ENCODE measurements at places on chromosomes 1 and 21. TPM values are rescaled to one million over a fixed set of nuclear protein-coding genes. Genes with fewer than 3 reads are reported as not detected.
A peak's percentile ranks its signal among the peaks of the same experiment; 100 is the strongest.

- H3K27ac ChIP-seq: no peak overlapping the region
- peaks cover 5% of the 10 kb centered on the region for H3K36me3 ChIP-seq
- no peak overlapping the region for H3K4me3 ChIP-seq
- H3K27me3 ChIP-seq: no peaks in the 10 kb centered on the region
- no peak for DNase-seq
Measured at GRCh38 chr1:229452956-229453801, 19.3 kb upstream of the ACTA1 start.

DNA sequence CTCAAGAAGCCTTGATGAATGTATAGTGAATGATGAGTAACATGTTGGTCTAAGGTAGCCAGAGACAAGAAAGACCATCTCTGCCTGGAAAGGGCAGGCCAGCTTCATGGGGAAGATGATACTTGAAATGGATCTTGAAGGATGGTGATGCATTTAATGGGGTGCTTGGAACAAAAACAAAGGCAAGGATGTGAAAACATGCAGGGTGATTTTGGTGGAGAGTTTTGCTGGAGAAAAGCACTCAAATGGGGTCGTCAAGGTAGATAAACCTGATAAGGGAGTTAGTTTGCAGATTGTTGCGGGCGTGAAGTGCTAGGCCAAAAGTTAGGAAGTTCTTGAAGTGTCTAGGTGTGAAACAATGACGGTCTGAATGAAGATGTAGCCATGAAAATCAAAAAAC lies 205.4 kb downstream of the HLX start:
- H3K4me1 ChIP-seq: no peaks in the 10 kb centered on the region
- no peak overlapping the region for H3K4me3 ChIP-seq
- peaks cover 6% of the 10 kb centered on the region for H3K27me3 ChIP-seq
- no peak for DNase-seq
- H3K36me3 ChIP-seq: no peaks in the 10 kb centered on the region

GRCh38 chr1:208848854-208849253 lies 604.7 kb upstream of the PLXNA2 start:
- H3K36me3 ChIP-seq: no peaks in the 10 kb centered on the region
- no peaks in the 10 kb centered on the region for H3K4me1 ChIP-seq
- no peak overlapping the region for H3K4me3 ChIP-seq
- peaks cover 2% of the 10 kb centered on the region for H3K27me3 ChIP-seq
- no peak overlapping the region for H3K27ac ChIP-seq

GRCh38 chr1:213154056-213154685 lies 103.1 kb downstream of the RPS6KC1 start:
- peaks cover 44% of the 10 kb centered on the region for H3K36me3 ChIP-seq
- no peak for DNase-seq
- no peak overlapping the region for H3K4me3 ChIP-seq
- H3K27me3 ChIP-seq: no peaks in the 10 kb centered on the region

ACTN2 gene
- total RNA-seq: 0.91 TPM

TRIM17 gene
- 6.3 TPM for total RNA-seq

DNA sequence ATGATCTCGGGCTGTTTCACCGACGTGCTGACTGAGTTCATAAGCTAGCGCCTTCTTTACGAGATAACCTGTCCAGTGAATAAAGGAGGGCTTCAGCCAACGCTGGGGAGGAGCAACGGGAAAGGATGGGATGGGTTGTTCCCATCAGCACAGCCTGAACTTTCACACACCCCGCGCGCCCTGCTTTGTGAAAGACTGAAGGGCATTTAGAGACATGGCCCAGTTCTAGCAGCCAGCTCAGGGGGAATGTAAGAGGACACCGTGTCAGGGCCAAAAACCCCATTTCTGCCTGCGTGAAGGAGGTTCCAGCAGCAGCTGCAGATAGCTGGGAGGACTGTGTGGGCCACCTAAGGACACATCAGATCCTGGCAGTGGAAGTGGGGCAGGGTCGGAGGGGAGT lies 255.1 kb upstream of the RAB4A start:
- peaks cover 32% of the 10 kb centered on the region for H3K27me3 ChIP-seq
- no peak overlapping the region for H3K27ac ChIP-seq
- no peak overlapping the region for H3K4me3 ChIP-seq
- no peak for DNase-seq
- no peaks in the 10 kb centered on the region for H3K36me3 ChIP-seq

GRCh38 chr1:14872762-14873161 lies 274.3 kb downstream of the KAZN start:
- H3K36me3 ChIP-seq: no peaks in the 10 kb centered on the region
- no peak for DNase-seq

GRCh38 chr1:21165646-21166045 lies 11.1 kb downstream of the EIF4G3 start:
- DNase-seq: no peak
- no peak overlapping the region for H3K27ac ChIP-seq
- H3K4me3 ChIP-seq: no peak overlapping the region
- peaks cover 8% of the 10 kb centered on the region for H3K4me1 ChIP-seq

DNA sequence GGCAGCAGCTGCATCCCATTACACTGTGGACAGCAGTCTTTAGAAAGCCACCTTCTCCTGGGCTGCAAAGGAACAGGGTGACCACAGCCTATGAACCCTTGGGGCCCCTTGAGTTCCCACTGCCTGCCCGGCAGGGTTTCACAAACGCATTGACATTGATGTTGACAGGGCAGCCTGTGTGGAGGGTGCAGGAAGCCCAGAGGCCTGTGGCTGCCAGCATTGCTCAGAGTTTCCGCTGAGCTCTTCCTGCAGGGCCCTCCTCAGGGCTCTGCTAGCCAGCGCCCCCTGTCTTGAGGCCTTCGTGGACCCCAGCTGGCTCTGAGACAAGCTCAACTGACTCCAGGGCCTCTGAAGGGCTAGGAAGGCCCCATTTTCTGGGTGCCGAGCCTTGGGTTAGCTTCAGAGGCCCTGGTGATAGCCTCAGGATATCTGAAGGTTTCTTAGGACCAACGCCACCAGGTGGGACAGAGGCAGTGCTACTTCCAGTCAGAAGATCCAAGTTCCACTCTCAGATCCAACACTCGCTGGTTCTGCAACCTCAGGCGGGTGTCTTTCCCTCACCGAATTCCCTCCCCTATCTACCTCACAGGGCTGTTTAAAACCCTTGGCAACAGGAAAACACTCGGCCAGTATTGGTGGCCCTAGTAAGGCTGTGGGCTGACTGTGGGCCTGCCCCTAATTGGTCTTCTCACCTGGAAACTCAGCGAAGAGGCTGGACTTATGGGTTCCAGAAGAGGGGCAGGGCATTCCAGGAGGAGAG lies 27.2 kb upstream of the EPS8L3 start:
- no peak overlapping the region for H3K4me3 ChIP-seq
- no peaks in the 10 kb centered on the region for H3K27me3 ChIP-seq
- H3K27ac ChIP-seq: no peak overlapping the region
- no peak for DNase-seq
- peaks cover 43% of the 10 kb centered on the region for H3K4me1 ChIP-seq

C1orf226 gene
- 9.8 TPM for total RNA-seq

ELAPOR1 gene
- total RNA-seq: 0.64 TPM

- peaks cover 5% of the 10 kb centered on the region for H3K4me1 ChIP-seq
- H3K36me3 ChIP-seq: no peaks in the 10 kb centered on the region
- H3K4me3 ChIP-seq: no peak overlapping the region
- H3K27ac ChIP-seq: no peak overlapping the region
Measured at GRCh38 chr21:14757533-14758327, 211.6 kb upstream of the SAMSN1 start.

DNA sequence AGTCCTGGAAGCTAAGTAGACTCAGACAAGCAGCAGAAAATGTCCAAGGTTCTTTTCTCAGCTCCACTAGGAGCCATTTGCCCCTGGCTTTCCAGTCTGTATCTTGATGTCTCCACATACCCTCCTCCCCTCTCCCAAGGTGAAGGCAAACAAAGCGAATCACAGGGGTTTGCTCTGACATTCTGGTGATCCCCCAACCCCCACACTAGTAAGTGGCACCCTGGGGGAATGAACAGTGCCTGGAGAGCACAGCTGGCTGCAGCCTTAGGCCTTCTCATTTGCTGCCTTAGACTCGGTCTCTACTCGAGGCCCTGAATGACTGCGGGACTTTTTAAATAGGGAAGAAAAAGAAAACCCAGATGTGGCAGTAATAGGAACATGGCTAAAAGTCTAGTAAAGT lies 15.3 kb downstream of the ERI3 start:
- H3K36me3 ChIP-seq: peaks cover 23% of the 10 kb centered on the region
- DNase-seq: no peak
- peak overlapping the region; percentile 52 for H3K27ac ChIP-seq
- H3K4me1 ChIP-seq: peaks cover 12% of the 10 kb centered on the region
- H3K27me3 ChIP-seq: no peaks in the 10 kb centered on the region
- H3K4me3 ChIP-seq: no peak overlapping the region

DNA sequence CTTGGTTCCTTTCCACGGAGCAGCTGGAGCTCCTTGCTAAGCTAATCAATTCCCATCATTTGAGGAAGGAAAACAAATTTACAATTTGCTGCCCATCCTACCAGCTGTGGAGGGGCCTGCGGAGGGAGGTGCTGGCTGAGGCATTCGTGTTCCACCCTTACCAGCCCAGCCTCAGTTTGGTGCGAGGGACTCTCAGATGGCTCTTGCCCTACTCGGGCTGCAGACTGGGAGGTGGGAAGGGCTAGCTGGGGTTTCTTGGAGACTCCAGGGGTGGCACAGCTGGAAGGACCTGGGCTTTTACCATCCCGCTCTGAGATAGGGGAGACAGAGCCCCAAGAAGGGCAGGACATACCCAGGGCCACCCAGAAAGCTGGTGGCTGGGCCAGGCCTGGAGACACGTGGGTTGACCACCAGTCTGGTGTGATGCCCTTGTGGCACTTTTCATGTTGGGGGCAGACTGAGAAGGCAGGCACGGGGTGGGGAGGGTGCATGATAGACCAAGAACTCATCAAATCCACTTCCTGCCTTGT lies 17.7 kb downstream of the DISP3 start:
- no peak overlapping the region for H3K4me3 ChIP-seq
- no peak for DNase-seq
- H3K27ac ChIP-seq: no peak overlapping the region
- peaks cover 20% of the 10 kb centered on the region for H3K4me1 ChIP-seq
- peaks cover 4% of the 10 kb centered on the region for H3K36me3 ChIP-seq

- H3K27ac ChIP-seq: no peak overlapping the region
- DNase-seq: no peak
- H3K4me1 ChIP-seq: peaks cover 51% of the 10 kb centered on the region
Measured at GRCh38 chr1:42845866-42846256, 552 bp upstream of the ZNF691 start.

- H3K36me3 ChIP-seq: no peaks in the 10 kb centered on the region
- DNase-seq: no peak
- no peaks in the 10 kb centered on the region for H3K4me1 ChIP-seq
- H3K27ac ChIP-seq: no peak overlapping the region
Measured at GRCh38 chr1:206903687-206904086, 6.4 kb downstream of the IL24 start.

COL11A1 gene
- total RNA-seq: 25.1 TPM

CACNA1S gene
- total RNA-seq: 0.07 TPM

DNA sequence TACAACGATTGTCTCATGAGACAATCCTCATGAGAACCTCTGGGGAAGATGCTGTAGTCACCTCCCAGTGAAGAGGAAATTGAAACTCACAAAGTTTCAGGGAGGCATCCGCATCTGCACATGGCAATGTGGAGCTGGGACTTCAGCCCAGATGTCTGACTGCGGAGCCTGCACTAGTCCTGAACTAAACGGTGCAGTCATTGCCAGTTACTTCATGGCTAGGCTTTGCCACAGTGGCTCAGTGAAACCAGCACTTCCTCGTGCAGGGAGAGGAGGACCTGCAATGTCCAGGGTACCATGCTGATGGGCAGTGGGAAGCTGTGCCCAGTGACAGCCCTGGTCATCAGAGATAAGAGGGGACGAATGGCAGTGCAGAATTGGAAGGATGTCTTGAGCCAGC lies 40.7 kb upstream of the ETS2 start:
- no peaks in the 10 kb centered on the region for H3K36me3 ChIP-seq
- DNase-seq: no peak
- no peaks in the 10 kb centered on the region for H3K27me3 ChIP-seq
- H3K4me1 ChIP-seq: no peaks in the 10 kb centered on the region
- no peak overlapping the region for H3K27ac ChIP-seq

DNA sequence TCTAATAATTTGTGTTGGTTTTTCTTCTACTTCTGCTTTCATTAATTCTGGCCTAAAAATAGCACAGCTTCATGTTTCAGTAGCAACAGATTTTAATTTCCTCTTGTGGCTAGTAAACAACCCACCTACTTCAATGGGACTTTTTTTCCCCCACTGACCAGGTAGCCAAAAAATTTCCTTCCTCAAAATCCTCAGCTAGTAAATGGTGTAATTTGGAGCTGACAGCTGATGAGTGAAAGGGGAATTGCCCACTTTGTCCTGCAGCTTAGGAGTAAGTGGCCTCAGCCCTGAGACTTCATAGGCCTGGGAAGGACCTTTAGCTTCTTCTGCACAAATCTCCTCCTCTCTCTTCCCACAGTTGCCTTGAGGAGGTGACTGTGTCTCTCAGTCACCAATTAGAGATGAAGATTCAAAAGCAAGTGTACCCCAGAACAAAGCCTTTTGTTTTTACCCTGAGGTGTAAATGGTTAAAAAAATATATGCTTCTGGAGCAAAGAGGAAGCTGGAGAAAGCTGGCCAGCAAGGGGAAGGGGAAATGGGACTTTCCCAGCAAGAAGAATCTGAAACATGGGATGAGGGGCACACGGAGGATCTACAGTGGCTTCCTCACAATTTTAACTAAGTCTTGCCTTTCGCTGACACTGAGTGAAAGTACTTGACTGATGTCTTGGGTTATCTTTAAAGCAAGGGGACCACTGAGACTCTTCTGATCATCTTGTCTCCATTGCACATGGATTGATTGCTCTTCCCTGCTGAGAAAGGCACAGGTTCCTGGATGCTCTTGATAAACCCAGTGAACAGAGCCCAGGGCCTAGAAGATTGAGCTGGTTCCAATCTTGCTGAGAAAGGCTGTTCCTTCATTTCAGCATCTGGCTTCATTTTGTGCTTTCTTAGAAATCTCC lies 35.8 kb upstream of the VCAM1 start:
- no peak overlapping the region for H3K27ac ChIP-seq
- H3K4me1 ChIP-seq: no peaks in the 10 kb centered on the region
- no peak for DNase-seq
- no peaks in the 10 kb centered on the region for H3K27me3 ChIP-seq

NCMAP gene
- total RNA-seq: not detected

TRIM33 gene
- total RNA-seq: 54.3 TPM

ATP6V1G3 gene
- total RNA-seq: not detected

DNA sequence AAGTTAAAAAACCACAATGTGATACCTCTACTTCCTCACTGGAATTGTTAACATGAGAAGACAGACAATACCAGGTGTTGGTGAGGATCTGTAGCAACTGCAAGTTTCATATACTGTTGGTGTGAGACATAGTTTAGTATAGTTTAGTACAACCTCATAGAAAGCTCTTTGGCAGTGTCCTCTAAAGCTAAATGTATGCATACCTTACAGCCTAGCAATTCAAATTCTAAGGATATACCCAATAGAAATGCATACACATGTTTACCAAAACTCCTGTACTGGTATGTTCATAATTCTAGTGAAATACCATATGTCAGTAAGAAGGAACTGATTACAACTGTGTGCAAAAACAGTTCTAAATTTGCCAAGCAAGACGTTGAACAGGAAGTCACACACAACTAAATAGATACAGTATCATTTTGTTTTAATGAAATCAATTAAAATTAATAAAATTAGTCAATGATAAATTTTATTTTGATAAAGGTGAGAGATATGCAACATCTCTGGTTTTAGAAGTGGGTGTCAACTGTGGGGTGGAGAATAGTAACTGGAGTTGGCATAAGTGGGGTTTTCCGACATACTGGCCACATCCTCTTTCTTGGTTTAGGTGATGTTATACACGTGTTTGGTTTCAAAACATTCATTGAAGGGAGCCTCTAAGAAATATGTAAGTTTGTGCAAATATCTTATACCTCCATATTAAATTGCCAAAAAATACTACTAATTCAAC lies 450.7 kb downstream of the PTPRC start:
- H3K4me1 ChIP-seq: no peaks in the 10 kb centered on the region
- H3K27ac ChIP-seq: no peak overlapping the region
- H3K27me3 ChIP-seq: no peaks in the 10 kb centered on the region
- H3K4me3 ChIP-seq: no peak overlapping the region

SH2D1B gene
- not detected for total RNA-seq

SMIM1 gene
- 4.7 TPM for total RNA-seq

UBQLN4 gene
- 70.4 TPM for total RNA-seq

Data from neural crest cell (in vitro differentiated cells).